Forelimb muscle (tissue), 1 donor: ENCODE measurements at places on chromosomes 3 and 15. TPM values are rescaled to one million over a fixed set of nuclear protein-coding genes. Genes with fewer than 3 reads are reported as not detected.

Gene KCNAB1
- 4.3 TPM for polyA plus RNA-seq

Gene MOBP
- polyA plus RNA-seq, result 0.09 TPM

Gene KBTBD13
- 2.0 TPM for polyA plus RNA-seq

Gene LTK
- 12.9 TPM for polyA plus RNA-seq

Gene SLC9C1
- 0.42 TPM for polyA plus RNA-seq

Gene KCNMB2
- polyA plus RNA-seq, result 13.1 TPM

Gene SMAD6
- polyA plus RNA-seq, result 3.7 TPM

Gene ZNF770
- 22.6 TPM for polyA plus RNA-seq

Gene CHST14
- 33.8 TPM for polyA plus RNA-seq

Gene POLG
- polyA plus RNA-seq, result 42.2 TPM

Gene REC114
- not detected for polyA plus RNA-seq

Gene TLR9
- 0.44 TPM for polyA plus RNA-seq

Gene LIPH
- polyA plus RNA-seq, result 0.27 TPM

Gene WNT5A
- polyA plus RNA-seq, result 10.6 TPM

Gene TAGLN3
- polyA plus RNA-seq, result 3.4 TPM

Gene SEMA5B
- polyA plus RNA-seq, result 22.3 TPM

Gene CPLX3
- polyA plus RNA-seq, result not detected

Gene AGTR1
- 26.2 TPM for polyA plus RNA-seq

Gene MORC1
- not detected for polyA plus RNA-seq

Gene FETUB
- not detected for polyA plus RNA-seq

Gene PEAK1
- 35.2 TPM for polyA plus RNA-seq

Gene MLH1
- polyA plus RNA-seq, result 45.8 TPM

Gene PODXL2
- polyA plus RNA-seq, result 5.0 TPM

Gene UCN2
- 0.19 TPM for polyA plus RNA-seq

Gene EPHB3
- 33.9 TPM for polyA plus RNA-seq

Gene FEZF2
- polyA plus RNA-seq, result not detected

Gene UPK1B
- polyA plus RNA-seq, result 0.11 TPM

Gene MITF
- 6.8 TPM for polyA plus RNA-seq

Gene NDN
- 198 TPM for polyA plus RNA-seq

Gene CP
- polyA plus RNA-seq, result 1.3 TPM

Gene ZNF385D
- 26.2 TPM for polyA plus RNA-seq

Gene XRN1
- polyA plus RNA-seq, result 18.8 TPM
